D341Med (cell line): ENCODE measurements at places on chromosomes 1 and 21.

GRCh38 chr1:5513846-5514526, 478.2 kb downstream of the NPHP4 start:
- no peak for DNase-seq

- DNase-seq, result no peak
Measured at GRCh38 chr1:153962088-153963029, 978 bp downstream of the SLC39A1 start.

DNA sequence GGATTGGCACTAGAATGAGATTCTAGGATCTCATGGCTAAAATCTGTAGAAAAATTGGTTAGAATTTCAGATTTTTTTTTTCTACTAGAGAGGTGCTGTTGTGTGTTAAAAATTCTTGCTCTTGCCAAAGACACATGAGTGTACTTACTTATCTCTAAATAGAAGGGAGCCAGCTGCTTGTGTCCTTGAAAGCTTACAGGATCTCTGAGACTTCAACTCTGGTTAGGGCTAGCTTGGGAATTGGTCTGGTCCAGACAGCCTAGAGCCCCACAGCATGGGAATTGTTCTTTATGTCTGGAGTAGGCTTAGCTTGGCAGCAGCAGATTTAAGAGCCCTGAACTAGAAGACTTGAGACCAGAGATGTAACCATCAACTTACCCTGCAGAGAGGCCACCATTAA, 37.3 kb downstream of the MACO1 start:
- no peak for DNase-seq

- peak; percentile 78 for DNase-seq
Measured at GRCh38 chr1:46533179-46533864, 18.1 kb downstream of the KNCN start.

DNA sequence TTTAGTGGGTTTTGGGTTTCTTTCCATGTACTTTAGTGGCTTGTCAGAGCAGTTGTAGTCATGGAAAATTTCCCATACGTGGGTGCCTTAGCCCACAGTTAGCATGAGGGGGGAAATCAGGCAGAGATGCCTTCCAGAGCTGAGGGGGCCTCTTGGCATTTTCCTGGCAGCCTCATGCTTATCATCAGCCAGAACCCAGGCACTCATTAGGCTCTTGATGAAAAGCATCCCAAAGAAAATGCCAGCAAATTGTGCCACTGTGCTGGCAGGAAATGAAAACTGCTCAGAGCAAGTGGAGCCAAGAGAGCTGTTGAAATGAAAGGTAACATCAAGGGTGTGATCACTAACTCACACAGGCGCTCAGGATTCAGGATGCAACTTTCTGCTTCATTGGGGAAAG, 128.0 kb downstream of the TNNI3K start:
- no peak for DNase-seq
